ENCODE measurements at places on chromosomes 11 and 22.
A peak's percentile ranks its signal among the peaks of the same experiment; 100 is the strongest.

GRCh38 chr11:67384851-67385366 lies 6.9 kb upstream of the RAD9A start:
- no peak for DNase-seq

- DNase-seq: no peak
Observed at GRCh38 chr22:47270463-47271135, 508.1 kb downstream of the TBC1D22A start.

- DNase-seq: no peak
Observed at GRCh38 chr11:30852091-30852490, 265.9 kb upstream of the MPPED2 start.

DNA sequence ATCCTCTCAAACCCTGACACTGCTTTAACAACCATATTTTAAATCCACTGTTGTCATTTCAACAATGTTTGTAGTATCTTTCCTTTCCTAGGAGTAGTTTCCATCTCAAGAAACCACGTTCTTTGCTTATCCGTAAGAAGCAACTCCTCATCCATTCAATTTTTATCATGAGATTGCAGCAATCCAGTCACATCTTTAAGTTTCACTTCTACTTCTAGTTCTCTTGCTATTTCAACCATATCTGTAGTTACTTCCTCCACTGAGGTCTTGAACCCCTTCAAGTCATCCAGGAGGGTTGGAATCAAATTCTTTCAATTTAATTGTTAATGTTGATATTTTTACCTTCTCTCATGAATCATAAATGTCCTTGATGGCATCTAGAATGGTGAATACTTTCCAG lies 22.4 kb downstream of the CCDC82 start:
- DNase-seq: no peak

- DNase-seq: peak; percentile 27
Observed at GRCh38 chr11:27205250-27205649, 157.8 kb downstream of the CCDC34 start.

GRCh38 chr22:43923631-43924464 lies at the start of gene PNPLA3:
Gene PNPLA3 (plus strand): TSS chr22:43923805. CDS start chr22:43923912, 107 bp downstream.
- peak; percentile 75 for DNase-seq

DNA sequence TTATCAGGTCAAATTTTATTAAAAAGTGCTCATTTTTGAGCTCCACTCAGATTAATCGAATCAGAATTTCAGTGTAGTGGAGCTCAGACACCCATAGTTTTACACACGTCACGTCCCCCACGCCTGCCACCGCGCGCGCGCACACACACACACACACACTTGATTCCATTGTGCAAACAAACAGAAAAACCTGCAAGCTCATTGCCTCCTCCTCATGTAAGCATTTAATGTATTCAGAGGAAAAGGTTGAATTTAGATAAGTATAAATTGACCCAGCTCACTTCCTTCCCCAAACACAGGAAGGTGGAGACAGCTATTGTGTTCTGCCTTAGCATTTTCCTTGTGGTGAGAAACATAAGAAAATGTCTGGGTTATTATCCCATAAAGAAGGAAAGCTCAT lies 336.7 kb downstream of the LUZP2 start:
- DNase-seq: no peak

- DNase-seq: no peak
Observed at GRCh38 chr11:43548916-43549315, 131.6 kb upstream of the HSD17B12 start.

GRCh38 chr11:128181088-128181480 lies 406.3 kb downstream of the ETS1 start:
- DNase-seq: no peak

DNA sequence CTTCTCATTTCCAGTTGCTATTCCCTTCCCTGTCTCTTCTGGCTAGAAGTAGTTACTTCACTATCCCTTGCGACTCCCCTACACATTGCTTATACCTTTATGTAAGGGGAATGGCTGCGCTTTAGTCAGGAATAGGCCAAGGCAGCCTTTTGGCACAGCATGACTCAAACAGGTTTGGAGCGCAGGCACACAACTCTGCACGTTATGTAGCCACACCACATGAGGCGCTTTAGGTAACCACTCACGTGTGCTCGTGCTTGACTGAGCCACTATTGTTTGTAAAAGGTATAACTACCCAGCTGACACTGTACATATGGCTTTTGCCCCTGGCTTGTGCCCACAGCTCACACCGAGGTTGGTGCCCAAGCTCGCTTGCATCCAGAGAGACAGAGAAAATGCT lies 46.7 kb upstream of the LIPT2 start:
- no peak for DNase-seq

- DNase-seq: no peak
Observed at GRCh38 chr11:82747471-82747870, 13.8 kb upstream of the FAM181B start.

GRCh38 chr11:107017433-107018218 lies 650 bp downstream of the GUCY1A2 start:
- DNase-seq: no peak

GRCh38 chr11:110092515-110093406 lies at the start of gene ZC3H12C:
Gene ZC3H12C (plus strand): TSS chr11:110093392. CDS start chr11:110093412, 20 bp downstream.
- DNase-seq: peak; percentile 80

GRCh38 chr22:28911777-28912669 lies 28.7 kb downstream of the ZNRF3 start:
- no peak for DNase-seq

DNA sequence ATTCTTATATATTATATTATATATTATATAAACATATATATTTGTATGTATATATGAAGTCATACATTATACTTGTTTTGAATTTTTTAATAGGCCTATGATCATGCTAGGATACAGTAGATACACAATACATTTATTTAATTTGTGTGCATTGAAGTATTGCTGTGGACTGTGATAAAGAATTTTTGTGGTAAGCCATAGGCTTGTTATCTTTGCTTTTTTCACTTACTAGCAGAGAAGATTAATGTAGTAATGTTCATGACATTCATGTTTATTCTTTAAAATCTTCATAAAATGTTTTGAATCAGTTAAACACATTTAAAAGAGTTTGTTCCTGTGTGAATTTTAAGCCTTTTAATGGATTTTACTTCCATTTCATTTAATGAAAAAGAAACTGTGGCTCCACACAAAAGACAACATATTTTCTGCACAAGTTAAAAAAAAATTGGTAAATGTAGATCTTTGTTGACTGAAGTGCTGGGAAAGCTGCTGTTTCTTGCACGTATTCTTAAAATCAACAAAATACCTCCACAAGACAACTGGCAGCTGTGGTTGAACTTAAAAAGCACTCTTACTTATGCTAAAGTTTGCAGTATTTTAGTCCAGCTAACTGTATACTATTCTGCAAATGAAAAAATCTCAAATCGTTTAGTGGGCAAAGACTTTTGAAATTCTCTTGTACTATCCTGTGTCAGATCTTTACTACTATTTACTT lies 156.2 kb downstream of the TMEM135 start:
- DNase-seq: no peak

DNA sequence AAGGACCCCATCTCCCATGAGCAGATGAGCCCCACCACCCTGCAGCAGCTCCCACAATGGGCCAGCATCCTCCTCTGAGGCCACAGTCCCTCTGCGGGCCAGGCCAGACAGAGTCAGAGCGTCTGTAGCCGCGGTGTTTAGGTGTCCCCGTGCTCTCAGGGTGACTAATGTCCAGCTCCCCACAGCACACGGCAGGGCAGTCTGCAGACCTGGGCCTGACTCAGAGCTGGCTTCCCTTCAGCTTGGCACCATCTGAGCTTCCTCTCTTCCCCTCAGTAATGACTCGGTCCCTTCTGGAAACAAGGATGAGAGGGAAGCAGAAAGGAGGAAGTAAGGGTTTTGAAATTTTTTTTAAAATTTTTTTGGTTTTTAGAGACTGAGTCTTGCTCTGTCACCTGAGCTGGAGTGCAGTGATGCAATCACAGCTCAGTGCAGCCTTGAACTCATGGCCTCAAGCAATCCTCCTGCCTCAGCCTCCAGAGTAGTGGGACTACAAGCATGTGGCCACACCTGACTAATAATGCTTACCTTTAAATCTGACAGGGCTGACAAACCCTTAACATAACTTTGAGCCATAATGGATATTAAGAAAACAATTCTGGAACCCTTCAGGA lies 28.5 kb downstream of the LRRC74B start:
- DNase-seq: no peak

DNA sequence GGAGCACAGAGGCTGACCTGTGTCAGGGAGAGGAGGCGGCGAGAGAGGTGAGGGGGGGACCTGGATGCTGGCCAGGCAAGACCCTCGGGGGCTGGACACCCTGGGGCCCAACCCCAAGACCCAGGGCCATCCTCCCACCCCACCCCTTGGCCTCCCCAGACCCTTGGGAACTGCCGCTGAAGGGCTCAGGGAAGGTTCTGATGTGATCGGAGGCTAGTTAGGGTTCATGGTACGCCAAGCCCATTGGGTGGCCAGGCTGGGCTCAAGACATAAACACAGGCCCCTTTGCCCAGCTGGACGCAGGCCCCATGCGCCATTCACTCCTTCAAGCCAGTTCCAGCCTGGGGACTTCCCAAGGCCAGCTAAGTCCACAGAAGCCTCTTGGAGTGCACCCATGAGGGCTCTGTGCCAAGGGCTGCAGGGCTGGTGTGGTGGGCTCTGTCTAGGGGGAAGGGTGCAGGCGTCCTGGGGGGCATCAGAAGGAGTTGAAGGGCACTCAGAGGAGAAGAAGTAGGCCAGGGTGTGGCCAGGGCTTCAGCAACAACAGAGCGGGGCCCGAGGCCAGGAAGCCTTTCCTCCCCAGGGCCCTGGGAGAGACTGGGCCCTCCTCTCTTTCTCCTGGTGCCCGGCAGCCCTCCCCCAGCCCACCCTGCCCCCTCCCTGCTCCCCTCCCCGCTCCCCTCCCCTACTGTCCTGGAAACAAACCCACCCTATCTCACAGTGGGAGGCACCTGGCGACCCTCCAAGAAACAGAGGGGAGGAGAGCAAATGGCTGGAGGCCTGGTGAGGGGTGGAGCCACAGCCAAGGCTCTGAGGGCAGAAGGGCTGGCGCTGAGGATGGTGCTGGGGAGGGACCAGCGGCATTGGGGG lies 12.9 kb downstream of the TSPAN32 start:
- no peak for DNase-seq

- DNase-seq: no peak
Observed at GRCh38 chr22:38417252-38418060, 37.5 kb downstream of the KCNJ4 start.

- DNase-seq: no peak
Observed at GRCh38 chr11:116310698-116311097, 462.1 kb downstream of the BUD13 start.

DNA sequence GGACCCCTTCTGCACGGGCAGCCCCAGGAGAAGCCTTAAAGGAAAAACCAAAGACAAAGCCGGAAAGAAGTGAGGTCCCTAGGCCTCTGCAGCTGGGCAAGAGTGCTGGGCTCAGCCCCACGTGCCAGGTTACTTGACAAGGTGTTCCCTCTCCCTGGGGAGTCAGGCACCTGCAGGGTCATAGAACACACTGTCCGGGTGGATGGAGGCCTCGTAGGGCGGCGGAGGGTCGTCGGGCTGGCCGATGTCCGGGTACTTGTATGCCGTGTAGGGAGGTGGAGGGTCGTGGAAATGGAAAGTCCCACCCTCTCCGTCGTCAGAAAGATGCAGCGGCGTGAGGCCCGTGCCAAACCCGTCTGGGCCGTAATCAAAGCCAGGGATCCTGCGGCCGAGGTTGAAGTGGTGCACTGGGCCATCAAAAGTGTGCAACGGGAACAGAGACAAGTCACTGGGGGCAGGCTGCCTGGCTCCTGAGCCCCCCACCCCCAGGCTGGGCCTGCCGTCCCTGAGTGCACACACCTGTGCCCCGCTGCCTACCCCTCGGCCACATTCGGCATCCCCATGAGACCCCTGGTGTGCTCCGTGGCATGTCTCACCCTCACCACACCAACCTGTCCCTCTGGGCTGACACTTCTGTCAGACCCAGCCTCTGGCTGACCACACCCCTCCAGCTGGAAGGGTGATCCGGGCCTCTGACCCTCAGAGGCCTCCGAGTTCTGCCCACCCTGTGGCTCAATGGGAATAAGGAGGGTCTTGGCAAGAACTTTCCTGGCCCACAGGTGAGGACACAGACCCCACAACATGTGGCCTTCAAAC lies 81.1 kb downstream of the DGCR2 start:
- no peak for DNase-seq

GRCh38 chr22:20292673-20293232 lies 24.6 kb upstream of the RTN4R start:
- no peak for DNase-seq

- DNase-seq: no peak
Observed at GRCh38 chr11:32870676-32871075, 21.9 kb upstream of the QSER1 start.

DNA sequence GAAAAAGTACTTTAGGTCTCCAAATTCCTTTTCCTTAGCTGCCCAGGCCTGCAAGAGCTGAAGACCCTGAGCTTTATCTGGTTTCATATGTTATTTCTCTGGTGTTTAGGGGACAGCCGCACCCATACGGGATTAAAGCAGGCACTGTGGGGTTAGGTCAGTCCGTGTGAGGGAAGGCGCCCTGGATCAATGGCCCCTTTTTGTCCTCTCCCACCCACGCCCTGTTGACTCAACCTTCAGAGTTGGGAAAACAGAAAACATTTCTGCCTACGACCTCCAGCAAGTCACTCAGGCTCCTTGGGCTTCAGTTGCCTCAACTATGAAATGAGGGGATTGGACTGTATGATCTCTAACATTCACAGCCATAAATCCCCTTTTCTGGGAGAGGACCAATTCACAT lies 55.2 kb upstream of the BARX2 start:
- no peak for DNase-seq

DNA sequence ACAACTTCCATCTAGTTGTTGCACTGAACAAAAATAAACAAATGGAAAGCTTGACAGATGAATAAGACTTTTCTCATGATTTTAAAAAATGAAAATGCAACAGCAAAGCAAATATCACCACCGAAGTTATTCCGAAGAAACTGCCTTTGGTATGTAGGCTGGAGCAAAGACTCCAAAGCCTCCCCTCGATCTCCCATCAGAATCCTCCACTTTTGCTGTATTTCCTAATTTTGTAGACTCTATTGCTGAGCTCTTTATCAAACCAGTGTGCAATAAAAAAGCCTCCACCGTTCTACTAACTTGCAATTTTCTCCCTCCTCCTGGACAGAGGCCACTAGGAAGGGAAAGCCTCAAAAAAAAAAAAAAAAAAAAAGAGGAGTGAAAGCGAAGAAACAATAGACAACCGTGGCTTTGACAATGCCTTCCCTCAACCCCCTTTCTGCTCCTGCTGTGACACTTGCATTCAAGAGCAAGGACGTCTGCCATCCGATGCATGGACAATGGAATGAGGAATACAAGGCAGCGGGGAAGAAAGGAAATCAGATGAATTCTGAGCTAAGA lies 190.9 kb upstream of the BLID start:
- no peak for DNase-seq

- no peak for DNase-seq
Observed at GRCh38 chr11:112248201-112248600, 12.5 kb downstream of the PLET1 start.

All from NCI-H2029 (cell line).